ENCODE measurements at places on chromosomes 16 and 17. TPM values are rescaled to one million over a fixed set of nuclear protein-coding genes. Genes with fewer than 3 reads are reported as not detected.

CCL7 gene
- 0.11 TPM for total RNA-seq

SCN4A gene
- total RNA-seq, result 0.07 TPM

OTOP2 gene
- not detected for total RNA-seq

REXO5 gene
- total RNA-seq, result 5.5 TPM

ELMO3 gene
- 0.53 TPM for total RNA-seq
